ENCODE measurements at places on chromosomes 2 and 18.

GRCh38 chr2:167675906-167676305 lies 571.5 kb downstream of the STK39 start:
- DNase-seq = no peak

DNA sequence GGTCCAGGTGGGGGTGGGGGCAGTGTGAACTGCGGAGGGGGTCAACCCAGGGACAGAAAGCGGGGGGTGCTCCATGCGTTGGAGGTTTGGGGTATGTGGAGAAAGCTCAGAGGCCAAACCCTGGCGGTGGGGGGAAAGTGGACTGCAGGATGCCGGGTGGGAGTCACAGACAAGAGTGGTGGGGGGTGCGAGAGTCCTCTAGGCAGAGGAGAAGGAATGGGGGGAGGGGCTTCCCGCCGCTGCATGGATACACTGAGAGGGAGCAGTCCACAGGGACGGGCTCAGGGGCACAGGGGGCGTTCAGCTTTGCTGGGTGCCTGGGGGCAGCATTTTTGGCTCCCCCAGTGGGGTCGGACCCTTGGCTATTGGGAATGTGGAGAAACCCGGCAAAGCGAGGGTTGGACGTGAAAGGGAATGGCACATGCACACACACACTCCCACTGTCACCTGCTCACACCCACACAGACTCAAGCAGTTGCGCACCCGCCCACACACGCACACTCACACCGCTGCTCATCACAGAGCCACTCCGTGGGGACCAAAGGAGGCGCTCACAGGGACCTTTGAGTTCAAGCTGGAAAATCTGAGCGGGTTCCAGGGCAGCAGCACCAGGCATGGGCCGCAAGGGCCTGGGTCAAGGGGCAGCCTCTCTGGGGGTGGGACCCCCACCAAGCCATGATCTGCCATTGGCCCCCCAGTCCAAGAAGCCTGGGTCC lies 7.7 kb downstream of the GBX2 start:
- no peak for DNase-seq

DNA sequence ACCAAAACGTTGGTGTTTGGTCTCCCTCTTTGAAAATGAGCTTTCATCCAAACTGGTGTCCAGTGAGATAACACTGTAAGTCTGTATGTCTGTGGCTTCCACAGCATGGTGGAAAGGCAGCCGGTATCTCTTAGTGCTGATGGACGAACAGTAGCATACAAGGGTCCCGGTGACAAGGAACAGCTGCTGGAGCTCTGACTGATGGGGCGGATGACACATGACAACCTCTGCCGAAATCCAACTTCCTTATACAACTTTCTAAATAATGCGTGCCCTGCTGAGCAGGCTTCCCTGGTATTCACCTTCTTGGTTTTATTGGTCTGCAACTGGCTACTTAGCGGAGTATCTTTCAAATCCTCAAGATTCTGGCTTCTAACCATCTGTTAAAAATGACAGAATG lies 216.2 kb downstream of the SRBD1 start:
- DNase-seq = no peak

- no peak for DNase-seq
These were observed 750 bp downstream of the NPAS2 start for GRCh38 chr2:100820523-100821254.

DNA sequence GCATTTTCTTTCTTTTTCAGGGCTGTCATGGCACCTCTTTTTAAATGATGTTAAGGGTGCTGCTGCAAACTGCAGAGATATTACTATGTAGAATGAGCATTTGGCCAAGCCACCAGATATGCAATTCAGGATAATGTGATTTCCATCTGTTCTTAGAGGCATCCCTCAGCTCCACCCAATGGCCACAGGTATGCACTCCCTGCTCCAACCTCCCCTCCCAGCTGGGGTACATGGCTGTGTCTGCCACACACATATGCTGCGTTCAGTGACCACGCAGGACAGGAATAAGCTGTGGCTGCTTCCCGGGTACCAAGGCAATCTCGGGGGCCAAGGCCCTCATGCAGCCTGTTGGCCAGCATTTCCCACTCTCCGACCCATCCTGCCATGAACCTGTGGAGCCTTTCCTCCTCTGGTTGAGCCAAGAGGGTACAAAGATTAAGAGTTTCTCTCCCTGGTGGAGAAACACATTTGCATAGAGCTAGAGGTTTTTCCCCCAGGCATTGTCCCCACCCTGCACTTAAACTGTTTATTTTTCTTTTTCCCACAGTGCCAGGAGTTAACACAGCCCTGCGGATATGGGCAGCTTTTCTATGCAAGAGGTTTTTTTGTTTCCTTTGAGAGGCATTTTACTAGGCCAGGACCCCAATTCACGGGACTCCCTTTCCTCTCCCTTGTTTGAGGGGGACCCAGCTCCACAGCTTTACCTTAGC lies 147.0 kb downstream of the GCA start:
- DNase-seq = no peak

GRCh38 chr2:206031950-206032567 lies 53.9 kb downstream of the INO80D start:
- DNase-seq = no peak

DNA sequence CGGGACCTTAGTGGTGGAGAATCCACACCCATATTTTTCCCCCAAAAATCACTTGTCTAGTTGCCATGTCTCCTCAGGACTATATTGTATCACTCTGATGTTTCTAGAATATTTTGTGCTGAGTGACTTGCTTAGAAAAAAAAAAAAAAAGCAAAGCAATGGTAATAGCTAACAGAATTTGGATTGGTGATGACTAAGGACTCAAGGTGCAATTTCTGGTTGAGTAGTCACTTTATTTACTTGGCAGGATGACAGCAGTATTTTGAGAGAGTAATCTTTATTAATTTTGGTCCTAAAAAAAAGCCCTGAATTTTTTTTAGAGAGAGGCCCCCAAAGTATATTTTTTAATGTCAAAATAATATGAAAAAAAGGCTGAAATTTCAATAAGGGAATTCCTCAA lies 32.8 kb upstream of the MYO3B start:
- DNase-seq = no peak

DNA sequence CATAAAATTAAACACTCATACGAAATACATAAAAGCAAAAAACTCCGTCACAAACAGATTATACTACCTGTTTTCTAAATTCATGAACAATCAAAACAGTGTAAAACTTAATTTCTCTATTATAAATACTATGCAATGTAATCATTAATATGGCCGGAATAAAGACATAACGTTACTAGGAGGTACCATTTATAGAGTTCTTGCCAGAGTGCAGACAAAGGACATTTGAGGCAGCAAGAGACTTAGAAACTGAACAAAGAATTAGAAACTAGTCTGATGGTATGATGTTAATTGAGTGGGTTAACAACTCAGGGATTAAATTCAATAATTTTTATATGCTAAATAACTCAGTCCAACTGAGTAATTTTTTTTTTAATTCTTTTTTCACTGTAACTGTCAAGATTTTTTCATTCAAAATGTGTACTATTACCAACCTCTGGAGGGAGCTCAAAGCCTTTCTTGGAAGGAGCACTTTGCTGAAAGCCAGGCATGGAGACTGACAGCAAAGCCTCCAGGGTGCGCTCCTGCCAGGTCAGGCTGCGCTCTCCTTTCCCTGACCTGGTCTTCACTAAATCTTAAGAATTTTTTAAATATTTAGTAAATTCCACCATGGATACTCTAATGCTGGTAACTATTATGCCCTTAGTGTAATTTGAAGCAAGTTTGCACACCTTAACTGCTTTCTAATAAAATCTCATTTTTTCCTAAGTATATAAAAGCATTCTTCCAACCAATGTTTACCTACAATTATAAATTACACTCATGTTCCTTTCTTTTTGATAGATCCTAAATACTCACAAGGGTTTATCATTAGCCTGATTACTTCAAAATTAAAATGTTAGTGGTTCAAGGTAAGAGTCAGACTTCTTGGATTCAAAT lies 34.1 kb downstream of the WDR35 start:
- no peak for DNase-seq

DNA sequence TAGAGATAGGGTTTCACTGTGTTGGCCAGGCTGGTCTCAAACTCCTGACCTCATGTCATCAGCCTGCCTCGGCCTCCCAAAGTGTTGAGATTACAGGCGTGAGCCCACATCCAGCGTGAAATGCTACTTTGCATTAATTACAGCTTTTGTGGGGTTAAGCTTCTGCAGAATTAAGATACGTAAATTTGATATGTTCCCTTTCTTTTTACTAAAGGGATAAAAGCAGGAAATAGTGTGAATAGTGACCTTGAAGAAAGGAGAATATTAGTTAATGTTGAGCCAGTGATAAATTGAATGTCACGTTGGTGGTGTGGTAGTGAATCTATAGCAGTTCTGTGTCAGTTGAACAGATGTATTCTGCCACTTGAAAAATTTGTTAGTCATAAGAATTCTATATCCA lies 16.9 kb downstream of the SMCHD1 start:
- DNase-seq = no peak

GRCh38 chr18:14916851-14917250 lies 168.9 kb downstream of the ANKRD30B start:
- DNase-seq = peak; percentile 12

DNA sequence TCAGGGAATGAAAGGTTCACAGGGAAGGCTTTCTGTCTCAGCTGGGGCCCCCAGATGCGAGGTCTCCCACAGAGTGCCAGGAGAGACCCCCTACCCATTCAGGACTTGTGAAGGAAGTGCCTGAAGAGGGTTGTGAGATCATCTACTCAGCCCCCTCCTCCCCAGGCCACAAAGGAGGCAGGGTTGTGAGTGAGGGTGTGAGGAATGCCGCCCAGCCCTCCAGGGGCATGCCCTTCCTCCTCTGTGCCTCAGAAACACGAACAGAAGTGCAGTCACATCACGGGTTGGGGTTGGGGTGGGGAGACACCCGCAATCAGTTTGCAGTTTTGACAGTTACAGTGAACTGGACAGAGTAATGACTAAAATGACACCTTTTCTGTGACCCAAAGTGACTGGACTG lies 5.0 kb downstream of the MAL start:
- no peak for DNase-seq

GRCh38 chr2:233092432-233093165 lies 32.5 kb downstream of the INPP5D start:
- DNase-seq = no peak
